Activated CD4-positive, alpha-beta T cell treated with anti-CD3 and anti-CD28 coated beads, Interleukin-2, amount 10 ng/mL, durations not matched to agents 7 days and 5 days (primary cell): ENCODE measurements at places on chromosomes 5 and 9.

DNA sequence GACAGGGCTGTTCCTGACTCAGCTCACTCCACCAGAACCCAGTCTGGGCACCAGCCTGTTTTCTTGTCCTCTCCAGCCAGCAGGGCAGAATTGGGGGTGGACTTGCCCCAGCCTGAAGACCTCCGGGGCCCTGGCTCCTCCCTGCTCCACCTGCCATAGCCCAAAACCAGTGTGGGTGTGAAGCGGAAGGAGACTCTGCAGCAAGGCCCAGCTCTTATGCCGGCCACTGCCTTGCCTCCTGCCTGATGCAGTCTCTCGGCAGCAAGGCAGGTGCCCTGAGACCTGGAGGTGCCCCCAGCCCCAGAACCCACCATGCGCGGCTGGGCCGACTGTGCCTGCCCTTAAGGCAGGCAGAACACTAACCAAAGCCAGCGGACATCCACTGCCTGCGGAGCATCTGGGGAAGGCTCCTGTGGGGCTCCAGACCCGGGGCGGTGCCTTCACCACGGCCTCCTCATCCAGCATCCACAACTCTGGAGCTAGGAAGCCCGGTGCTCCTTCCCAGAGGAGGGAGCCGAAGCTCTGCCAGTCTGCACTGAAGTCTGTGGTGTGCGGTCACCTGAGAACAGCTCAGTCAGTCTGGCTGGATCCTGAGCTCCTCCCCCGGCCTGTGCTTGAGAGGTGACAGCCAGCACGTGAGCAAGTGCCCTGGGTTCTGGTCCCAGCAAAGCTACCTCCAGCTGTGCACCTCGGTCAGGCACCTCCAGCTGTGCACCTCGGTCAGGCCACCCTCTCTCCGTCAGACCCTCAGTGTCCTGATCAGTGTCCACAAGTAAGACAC lies 116.7 kb downstream of the ADAMTS2 start:
- no peak for DNase-seq

- DNase-seq, result no peak
Observed at GRCh38 chr9:137740312-137740711, 121.5 kb downstream of the EHMT1 start.

GRCh38 chr5:122150215-122150614 lies 20.9 kb downstream of the ZNF474 start:
- DNase-seq, result no peak

DNA sequence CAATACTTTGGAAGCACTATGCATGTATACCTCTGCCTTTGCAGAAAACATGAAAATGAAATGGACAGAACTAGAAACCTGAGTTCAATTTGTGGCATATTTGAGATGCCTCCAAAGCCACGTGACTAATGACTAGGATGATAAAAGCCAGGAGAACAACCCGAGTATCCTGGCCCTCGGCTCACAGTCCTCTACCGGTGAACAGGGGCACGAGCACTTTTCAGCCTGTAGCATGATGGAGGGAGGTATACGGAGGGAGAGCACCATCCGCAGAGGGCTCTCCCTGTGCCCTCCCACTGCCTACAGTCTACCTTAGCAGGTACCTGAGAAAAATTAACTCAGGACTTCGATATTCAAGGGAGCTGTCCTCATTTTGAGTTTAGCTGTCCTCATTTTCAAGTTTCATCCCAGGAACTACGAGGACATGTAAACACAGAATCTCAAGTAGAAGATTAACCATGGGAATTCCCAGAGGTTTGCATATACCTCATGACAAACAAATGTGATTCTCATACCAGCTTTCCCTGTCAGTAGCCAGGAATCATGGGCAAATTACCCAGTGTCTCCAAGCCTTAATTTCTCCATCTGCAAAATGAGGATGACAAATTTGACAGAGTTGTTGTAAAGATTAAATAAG lies 249.3 kb downstream of the DNAH5 start:
- no peak for DNase-seq

- peak; percentile 54 for DNase-seq
Observed at GRCh38 chr9:77455312-77455927, 192.7 kb downstream of the GNA14 start.

- no peak for DNase-seq
Observed at GRCh38 chr5:157204765-157205164, 24.1 kb downstream of the ITK start.

DNA sequence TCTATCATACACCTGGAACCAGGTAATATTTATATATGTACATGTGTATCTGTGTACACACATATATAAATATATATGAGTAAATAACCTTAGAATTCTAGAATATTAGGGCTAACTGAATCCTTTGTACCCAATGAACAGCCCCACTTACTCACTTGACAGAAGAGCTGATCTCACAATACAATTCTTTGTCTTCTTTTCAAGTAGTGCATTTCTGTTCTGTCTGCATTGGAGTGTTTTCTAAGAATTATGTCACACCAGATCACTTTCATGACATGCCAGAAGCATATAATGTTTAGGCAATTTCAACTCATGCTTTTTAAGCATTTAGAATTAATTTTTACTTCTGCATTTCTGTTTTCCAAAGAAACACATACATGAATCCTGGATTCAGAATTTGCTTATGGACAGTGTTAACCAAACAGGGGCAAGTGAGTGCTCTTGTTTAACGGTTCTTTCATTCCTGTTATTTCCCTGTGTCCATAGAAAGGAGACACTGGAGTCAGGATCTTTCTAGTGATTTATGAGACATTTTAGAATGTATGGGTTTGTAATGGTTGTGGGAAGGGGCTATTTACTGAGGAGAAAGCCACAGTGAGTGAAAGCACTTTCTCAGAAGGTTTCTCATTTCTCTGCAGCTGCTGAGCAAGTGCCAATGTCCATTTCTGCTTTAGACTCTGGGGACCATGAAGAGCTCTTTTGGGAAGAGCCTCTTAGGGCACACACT lies 123.2 kb downstream of the RMI1 start:
- no peak for DNase-seq

GRCh38 chr5:133713751-133714150 lies 101.4 kb upstream of the FSTL4 start:
- no peak for DNase-seq

DNA sequence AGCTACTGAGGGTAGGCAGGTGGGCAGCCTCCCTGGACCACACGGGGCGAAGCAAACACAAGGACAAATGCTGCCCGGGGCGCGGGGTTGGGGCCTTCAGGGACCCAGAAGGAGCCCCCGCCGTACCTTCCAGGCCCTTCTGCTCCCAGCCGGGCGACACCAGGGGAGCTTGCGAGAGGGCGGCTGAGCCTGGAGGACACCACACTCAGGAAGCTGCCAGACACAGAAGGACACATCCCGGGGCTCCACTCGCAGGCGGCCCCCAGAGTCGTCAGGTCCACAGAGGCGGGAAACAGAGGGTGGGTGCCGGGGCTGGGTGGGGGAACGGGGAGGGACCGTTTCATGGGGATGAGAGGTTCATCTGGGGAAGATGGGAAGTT lies 58.5 kb upstream of the UBAC1 start:
- no peak for DNase-seq

DNA sequence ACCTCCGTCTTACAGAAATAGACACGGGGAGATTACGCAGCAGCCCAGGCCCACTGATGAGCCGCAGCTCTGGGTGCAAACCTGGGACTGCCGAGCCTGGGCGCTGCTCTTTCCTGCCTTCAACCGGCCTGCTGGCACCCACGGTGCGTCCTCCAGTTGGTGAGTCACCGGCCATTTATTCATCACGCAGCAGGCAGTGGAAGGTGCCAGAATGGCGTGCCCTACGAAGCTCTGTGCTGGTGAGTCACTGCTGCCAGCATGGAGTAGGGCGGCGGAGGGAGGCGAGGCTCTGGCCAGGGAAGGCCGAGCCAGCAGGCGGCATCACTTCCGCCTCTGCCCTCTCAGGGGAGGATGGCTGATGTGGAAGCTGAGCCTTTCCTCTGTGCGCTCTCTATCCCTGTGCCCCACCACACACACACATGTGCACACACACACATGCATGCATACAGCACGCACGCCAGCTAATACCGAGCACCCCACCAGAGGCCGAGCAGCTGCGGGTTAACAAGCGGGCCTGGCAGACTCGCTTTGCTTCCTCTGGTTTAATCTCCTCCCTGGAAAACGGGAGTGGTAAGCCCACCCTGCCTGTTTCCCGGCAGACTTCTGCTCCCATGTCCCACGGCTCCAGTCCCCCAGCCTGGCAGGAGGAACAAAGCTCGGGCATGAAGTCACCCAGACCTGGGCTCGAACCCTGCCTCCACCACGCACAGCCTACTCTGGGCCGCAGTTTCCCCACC lies 39.2 kb downstream of the OLFM1 start:
- DNase-seq, result no peak

DNA sequence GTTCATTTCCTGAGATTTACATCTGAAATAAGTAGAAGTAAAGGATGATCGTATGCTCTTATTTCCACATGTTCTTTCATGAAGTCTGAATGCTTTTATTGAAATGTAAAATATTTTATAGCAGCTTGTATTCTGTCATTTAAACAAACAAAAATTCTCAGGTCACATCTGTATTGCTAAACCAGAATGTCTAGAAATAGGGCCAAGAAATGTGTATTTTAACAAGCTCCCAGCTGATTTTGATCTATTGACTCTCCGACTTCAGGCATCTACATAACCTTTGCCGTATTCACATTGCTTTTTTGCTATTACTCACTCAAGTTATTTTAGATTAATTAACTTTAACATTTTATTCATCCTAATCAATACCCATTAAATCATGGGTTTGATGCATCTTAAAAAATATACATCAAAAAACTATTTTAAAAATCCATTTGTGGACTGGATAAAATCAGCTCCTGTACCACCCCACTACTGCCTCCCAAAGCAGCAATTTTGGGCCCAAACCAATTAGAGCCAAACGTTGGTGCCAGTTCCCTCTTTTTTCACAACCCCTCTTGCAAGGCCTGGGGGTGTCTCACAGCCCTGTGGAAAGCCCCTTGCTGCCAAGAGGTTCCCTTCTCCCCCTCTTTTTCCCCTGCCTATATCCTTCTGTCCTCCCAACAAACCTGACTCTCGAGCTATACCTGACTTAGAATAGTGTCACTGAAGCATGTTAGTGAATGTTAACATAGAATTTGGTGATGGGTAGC lies 34.5 kb downstream of the HAVCR1 start:
- no peak for DNase-seq

GRCh38 chr5:76175821-76176403 lies 92.7 kb downstream of the SV2C start:
- peak; percentile 50 for DNase-seq

DNA sequence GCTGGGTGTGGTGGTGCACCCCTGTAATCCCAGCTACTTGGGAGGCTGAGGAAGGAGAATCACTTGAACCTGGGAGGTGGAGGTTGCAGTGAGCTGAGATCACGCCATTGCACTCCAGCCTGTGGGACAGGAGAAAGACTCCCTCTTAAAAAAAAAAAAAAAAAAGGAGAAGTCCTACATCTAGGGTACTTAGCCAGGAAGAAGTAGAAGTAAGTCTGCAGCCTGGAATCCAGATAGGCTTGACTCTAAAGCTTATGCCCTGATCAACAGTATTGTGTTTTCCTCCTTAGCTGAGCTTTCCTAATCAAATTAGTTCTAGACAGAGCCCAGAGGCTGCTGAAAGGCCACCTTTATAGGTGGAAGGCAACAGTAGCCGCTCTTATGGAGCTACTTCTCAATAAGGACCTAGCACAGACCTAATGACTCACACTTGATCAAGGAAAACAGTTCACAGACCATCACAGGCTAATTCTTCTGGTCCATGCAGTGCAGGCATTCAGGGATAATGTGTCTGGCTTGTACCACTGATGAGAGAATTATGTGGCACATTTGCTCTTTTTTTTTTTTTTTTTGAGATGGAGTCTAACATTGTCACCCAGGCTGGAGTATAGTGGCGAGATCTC lies 105.5 kb upstream of the KLF4 start:
- no peak for DNase-seq

DNA sequence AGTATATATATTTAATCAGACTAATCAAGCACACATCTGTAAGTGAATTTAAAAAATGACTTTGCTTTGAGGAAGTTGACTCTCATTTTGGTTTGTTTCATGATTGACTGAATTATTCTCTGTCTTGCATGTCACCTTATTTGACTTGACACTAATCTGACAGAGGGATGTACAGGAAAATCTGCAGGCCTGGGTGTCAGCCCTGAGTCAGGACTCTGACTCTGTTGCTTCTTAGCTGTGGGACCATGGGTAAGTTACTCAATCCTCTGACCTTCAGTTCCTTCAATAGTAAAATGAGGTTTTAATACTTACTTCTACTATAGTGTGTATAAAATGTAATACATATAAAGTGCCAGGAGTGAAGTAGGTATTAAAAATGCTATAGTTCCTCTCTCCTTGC lies 415.9 kb downstream of the ARHGEF28 start:
- DNase-seq, result no peak

DNA sequence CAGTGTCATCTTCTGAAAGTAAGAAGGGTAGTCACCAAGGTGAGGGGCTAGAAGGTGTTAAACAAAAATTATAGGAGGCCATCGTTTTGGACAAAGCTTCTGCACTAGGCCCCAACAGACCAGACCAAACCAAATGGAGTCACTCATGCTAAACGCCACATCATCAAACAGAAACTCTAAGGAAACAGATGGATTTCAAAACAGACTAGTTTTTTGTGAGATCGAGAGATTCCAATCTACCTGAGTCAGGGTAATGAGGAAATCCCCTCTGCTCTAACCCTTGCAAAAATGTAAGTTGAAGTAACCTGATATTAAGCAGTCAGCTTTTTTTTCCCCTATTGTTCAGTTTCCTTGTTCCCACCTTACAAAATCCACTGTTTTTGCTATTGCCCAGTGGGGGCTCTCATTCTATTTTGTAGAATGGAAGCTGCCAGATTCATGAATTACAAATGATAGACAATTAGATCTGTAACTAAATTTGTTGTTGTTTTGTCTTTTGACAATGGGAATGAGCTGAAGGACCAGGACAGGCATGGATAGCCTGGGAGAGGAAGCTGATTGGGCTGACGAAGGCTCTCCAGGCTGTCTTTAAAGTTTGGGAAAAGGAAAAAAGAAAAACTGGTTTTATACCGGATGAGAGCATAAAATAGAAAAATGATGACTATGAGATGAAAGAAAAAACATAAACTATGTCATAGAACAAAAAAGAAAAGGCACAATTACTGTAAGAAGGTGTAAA lies 94.7 kb upstream of the ADAMTSL1 start:
- no peak for DNase-seq

DNA sequence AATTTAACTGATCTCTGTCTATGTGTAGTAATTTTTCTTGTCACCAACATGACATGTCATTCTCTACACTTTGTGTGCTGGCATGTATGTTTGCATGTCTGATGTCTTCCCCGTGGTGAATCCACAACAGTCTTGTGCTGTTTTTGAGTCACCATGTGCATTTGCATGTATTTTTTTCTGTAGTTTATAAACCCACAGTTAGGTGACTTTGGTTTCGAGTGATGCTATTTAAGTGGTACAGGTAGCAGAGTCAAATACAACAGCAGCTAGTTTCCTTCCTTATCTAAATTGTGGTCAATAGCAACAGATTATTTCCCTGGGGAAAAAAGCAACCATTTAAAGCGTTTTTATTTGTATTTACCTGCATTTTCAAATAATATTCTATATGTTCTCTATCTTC lies 89.9 kb upstream of the FSD1L start:
- DNase-seq, result no peak

DNA sequence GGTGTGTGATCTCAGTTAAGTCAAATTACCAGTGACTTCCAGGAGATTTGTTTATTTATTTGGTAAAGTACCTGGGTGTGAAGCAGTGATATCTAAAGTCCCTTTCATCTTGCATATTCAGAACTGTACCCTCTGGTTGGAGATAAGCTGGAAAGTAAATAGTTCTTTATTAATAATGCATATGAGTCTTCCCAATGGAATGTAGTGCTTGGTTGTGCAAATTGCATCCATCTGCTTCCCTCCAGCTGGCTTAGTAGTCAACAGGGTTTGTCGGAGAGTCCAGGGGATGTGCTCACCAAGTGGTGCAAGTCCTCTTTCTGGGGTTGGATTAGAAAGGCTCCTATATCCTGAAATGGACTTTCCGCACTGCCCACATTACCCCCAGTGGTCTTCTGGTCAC lies 42.0 kb downstream of the TRPM3 start:
- no peak for DNase-seq
